ENCODE measurements at places on chromosomes 7 and 10.

GRCh38 chr7:2734751-2735571, 47.0 kb downstream of the AMZ1 start:
- no peak for DNase-seq

DNA sequence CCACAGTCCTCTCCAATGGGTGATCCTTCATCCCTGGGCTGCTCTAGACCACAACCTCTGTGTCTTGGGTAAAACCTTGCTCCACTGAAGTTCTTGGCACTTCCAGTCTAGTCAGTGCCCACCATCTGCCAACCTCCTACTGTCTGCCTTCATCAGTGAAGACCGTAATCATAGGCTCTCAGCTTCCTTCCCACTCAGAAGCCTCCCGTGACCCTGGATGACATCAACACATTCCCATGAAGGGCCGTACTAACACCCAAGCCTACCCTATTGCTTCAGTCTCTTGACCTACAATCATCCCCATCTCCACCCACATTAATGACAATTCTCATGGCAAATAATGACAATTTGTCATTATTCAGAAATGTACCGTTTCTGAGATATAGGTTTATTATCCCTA, 27.6 kb upstream of the GARS1 start:
- no peak for DNase-seq

DNA sequence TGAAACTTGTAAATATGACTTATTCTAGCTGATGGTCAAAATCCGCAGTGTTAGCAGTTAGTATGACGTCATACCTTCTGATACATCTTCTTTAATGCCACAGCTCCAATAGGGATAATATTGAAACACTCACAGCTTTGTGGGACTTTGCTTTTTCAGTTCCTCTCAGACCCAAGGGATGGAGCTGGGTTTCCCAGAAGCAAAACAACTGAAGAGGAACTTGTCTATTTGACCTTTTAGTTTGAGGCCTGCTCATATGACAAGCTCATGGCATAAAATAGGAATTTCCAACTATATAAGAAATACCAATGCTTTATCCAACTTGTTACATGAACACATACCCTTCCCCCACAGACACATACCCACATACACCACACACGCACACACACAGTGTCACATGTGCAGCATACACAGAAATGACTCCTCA, 31.6 kb upstream of the C10orf67 start:
- DNase-seq = no peak

DNA sequence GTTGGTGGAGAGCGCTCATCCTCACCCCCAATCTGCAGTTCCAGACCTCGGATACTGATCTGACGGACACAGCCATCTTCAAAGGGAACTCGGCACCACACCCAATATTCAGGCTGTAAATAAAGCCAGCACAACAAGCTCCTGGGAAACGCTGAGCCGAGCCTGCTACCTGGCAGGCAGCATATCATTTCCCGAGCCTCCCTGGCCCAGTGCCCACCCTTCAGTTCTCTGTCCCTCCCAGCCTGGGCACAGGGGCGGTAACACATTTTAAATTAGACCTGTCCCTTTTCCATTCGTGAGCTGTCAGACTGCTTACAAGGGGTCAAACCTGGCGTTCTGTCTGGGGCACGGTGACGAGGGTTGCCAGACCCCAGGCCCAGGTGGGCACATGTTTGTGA, 250.5 kb downstream of the ARHGAP12 start:
- DNase-seq = no peak

GRCh38 chr7:12481722-12482121, 78.1 kb upstream of the VWDE start:
- DNase-seq = no peak

DNA sequence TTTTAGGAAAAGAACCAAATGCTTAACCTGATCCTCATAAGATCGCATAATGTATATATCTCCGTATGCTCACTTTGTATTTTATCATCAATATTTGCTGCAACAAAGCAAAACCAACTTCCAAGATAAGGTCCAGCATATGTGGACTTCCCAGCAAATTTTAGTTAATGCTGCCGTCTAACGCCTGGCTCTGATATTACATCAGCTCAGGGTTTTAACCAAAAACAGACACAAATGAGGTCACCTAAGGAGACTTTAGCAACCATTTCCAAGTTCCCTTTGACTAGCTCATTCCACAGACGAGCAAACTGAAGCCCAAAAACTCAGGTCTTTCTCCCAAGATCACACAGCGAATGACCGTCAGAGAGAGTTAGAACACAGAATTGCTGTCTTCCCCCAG, 59.4 kb upstream of the UCN3 start:
- no peak for DNase-seq

GRCh38 chr10:5567477-5567876, 42.7 kb downstream of the CALML3 start:
- no peak for DNase-seq

DNA sequence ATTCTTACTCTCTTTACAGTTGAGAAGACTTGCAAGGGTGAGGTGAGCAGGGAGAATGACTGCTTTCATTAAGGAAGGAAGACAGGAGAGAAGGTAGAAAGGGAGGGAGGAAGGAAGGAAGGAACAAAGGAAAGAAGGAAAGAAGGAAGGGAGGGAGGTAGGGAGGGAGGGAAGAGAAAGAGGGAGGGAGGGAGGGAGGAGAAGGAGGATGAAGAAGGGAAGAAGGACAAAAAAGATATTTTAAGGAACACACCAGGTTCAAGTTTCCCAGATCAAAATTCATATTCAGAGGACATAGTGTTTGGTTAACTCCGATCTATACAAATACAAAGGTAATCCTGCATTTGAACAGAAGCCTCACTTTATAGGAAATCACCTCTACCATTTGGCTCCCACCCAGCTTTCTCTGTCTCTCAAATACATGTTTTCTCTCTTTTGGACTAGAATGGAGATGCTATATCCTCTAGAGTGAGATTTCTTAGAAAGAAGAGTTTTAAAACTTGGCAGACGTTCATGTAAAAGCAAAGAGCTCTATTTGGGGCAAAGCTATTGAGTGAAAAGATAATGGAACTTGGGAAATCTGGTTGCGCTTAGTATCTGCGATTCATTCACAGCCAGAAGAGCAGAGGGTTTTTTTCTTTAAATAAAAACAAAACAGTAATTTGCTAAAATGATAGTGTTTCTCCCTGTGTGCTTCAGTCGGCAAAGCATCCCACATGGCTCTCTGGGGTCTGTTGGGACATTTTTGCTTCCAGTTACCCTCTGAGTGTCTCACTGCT, 261.9 kb upstream of the LYZL1 start:
- no peak for DNase-seq

DNA sequence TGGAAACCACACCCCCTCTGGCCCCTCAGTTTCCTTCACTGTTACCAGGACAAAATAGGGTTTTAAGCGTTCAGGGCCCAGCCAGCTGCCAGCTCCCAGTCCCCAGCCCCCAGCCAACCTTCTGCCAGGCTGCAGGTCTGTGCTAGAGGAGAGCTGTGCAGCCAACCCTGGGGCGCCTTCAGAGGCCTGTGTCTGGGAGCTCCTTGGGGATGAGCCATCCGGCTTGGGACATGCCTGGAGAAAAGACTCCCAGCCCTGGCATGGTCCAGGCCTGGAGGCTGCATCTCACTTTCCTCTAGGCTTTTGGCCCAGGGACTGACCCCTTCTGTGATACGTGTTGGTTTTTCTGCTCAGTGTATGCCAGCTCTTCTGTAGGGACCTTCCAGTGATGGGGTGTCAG, 487.6 kb upstream of the MGMT start:
- no peak for DNase-seq

DNA sequence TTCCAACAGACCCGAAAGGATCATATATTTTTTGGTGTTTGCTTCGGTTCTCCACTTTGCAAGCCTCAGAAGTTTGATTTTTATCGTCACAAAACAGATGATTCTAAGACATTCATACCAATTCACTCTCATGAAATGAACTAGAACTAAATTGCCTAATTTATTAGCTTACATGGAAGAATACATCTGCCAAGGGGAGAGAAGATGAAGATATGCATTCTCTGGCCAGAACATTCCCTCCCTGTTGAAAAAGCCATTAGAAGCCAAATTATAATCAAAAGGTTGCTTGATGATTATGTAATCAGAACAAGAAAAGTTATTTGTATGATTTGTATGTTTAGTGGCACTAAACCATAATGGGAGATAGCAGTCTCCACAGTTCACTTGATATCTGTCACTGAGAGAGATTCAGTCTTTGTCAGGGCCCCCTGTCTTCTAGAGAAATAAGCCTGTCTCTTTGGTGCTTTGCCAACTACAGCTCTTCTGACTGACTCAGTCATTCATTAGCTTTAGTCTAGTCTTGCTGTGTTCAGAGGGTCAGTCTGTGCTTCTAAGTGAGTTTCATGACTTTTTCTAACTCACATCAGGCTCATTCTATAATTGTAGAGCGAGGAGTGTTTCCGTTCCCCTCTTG, 95.3 kb upstream of the GNAI1 start:
- DNase-seq = no peak

- DNase-seq = no peak
These were observed 36.5 kb upstream of the PDZD8 start for GRCh38 chr10:117411479-117412399.

DNA sequence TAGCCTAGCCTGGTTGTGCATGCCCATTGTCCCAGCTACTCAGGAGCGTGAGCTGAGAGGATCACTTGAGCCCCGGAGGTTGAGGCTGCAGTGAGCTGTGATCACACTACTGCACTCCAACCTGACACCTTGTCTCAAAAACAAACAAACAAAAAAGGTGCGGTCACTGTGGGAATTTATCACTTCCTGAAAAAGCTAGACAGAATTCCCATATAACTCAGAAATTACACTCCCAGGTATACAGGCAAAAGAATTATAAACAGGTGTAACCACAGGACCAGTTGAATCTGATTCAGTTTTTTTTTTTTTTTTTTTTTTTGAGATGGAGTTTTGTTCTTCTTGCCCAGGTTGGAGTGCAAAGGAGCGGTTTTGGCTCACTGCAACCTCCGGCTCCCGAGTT, 3.2 kb upstream of the OGDH start:
- DNase-seq = no peak

- no peak for DNase-seq
These were observed 24.9 kb downstream of the CALML3 start for GRCh38 chr10:5549462-5550249.

DNA sequence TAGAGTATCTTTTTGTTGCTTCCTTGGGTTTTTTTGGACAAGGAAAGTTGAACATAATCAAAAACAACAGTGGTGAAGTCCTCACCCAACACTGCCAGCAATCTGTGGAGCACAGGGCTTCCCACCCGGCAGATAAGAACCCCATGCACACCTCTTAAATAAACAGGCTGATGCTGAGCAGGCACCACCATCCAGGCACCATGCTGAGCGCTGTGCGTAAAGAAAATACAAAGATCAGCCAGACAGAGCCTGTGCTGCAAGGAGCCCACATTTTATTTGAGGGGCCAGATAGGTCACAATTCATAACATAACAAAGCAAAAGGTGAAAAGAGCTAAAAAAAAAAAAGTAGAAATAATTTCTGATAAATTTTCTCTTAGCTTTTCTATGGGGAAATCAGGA, 231.2 kb downstream of the PTPRN2 start:
- DNase-seq = no peak

DNA sequence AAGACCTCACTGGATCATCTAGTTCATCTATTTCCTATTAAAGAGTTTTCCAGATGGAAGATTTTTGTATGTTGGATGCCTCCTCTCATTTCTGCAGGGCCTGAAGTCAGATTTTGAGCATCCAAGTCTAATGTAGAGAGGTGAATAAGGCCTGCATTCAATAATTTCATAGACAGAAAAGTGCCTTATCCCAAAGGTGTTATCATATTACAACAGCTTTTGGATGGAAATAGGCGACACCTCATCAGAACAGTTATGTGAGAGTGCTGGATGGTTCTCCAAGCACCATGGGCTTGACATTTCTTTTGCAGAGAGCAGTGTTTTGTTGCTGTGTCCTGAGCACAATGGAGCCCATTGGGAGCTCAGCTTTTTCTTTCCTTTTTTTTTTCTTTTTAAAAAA, 162.4 kb upstream of the MEOX2 start:
- no peak for DNase-seq

GRCh38 chr7:70698219-70698832, 433.6 kb upstream of the GALNT17 start:
- no peak for DNase-seq

DNA sequence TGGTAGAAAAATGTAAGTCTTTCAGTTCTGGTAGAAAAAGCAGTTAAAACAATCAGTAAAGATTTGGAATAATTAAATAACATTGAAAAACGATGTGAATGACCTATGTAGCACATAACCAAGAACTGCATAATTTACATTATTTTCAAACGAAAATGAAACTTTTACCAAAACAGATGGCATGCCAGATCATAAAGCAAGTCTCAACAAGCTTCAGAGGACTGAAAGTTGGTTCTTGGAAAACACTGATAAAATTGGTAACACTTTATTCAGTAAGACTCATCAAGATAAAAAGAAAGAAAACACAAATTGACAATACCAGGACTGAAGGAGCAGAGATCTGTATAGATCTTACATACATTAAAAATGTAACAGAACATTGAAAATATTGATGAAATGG, 92.8 kb downstream of the VIPR2 start:
- no peak for DNase-seq

DNA sequence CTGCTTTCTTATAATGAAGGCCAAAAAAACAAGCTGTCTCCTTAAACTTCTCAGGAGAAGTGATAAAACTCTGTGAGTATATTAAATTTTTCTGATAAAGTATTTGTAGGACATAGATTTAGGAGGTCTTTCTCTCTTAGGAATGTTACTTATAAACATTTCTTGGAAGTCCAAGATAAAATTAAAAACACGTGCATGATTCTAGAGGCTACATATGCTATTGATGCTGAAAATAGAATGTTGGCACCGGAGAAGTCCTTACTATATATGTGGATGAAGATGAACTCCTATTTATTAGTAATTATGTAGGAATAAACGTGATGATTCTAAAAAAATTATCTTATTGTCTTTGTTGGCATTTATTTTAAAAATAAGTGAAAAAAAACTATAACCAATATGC, 241.3 kb upstream of the LRRTM3 start:
- no peak for DNase-seq

DNA sequence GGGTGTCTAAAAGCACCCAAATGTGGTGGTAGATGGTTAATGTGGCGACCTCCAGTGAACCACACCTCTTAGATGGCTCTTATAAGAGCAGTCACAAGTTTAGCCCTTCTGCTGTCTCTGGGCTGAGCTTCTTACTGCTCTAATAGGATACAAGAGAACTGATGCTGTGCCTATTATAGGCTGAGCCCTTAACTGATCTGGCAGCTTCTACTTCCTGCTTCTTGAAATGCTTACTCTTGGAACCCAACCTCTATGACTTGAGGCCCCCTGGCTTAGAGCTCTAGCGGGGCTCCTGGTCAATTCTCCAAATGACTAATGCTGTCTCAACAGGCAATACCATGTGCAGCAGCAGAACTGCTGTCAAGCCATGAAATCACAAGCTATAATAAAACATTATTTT, 35.0 kb upstream of the LSM8 start:
- DNase-seq = no peak

Data from activated T-cell treated with anti-CD3 and anti-CD28 coated beads, Interleukin-2, amount 50 U/mL, for 1 hour (primary cell).